Osteocyte (in vitro differentiated cells): ENCODE measurements at places on chromosomes 7 and 10.

DNA sequence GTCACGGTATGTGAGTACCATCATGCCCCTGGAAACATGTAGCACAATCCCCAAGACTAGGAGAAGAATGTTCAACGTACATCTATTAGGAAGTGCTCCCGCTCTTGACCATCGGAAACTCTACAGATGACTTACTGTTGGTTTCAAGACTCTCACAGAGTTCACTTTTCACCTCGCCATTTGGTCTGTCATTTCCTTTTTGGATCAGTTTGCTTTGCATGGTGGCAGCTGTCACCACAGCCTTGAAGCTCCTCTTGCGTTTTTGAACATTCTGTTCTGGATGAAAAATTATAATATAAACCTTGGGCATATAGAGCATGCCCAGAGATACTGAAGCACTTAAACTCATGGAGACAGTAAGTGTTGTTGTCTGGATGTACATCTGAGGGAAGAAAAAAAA, 806.8 kb downstream of the GRM8 start:
- no peak for DNase-seq

DNA sequence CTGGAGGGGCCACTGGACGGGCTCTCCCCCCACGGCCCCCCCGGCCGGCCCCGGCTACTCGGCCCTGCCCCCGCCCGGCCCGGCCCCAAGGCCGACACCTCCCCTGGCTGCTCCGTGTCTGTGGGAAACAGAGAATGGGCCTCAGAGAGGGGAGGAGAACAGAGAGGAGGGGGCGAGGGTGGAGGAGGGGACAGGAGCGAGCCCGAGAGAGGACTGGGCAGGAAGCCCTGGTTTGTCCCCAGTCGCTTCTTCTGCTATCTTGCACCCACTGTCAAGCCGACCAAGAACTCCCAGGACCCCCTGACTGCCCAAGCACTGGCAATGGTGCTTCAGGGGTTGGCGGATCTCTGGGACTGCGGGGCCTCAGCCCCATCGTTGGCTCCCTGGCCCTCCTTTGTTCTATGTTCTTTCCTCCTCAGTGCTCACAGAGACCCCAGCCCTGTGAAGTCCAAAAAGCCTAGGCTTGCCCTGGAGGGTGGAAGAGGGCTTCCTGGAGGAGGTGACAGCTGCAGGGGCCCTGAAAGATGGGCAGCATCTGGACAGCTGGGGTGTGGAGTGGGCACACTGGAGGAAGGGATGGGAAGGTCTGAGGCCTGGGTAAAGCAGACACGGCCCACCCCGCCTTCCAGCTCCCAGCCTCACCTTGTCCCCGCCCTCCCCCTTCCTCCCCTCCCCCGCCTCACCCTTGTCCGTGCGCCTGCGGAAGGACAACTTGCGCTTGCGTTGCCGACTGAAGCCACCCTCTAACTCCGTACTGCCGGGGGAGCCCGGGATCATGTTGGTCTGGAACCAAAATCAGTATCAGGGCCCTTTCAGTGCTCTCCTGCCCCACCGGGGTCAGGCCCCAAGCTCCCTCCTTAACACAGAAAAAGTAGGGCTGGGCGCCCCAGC, 30.1 kb downstream of the KCNH2 start:
- DNase-seq = no peak

DNA sequence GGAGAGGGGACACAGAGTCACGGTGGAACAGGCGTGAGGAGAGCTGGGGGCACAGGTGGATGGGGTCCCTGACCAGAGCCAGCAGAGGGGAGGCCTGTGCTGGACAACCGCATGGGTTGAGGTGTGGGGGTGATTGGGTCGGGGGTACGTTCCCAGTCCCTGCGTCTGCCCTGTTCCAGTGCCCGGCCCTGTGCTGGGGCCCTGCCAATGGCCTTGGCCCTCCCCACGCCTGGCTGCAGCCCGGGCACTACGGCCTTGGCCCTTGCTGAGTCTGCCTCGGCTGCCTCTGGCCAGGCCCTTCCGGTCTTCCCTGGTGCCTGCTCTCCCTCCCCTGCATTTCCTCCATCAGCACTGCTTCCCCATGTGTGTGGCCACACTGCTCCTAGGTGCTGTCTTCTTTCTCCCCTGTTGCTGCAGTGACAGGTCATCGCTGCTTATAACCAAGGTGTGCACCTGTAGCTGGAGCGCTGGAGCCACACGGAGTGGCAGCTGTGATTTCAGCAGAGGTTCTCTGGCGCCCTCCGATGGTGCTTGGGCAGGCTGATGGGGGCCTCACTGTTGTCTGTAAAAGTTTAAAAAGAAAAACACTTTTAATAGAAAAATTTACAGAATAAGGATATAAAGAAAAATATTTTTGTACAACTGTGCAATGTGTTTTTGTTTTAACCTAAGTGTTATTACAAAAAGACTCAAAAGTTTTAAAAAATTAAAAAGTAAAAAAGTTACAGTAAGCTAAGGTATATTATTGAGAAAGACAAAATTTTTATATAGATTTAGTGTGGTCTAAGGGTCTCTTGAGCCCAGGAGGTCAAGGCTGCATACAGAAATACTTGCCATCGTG, 45.2 kb upstream of the BHLHA15 start:
- DNase-seq = no peak

DNA sequence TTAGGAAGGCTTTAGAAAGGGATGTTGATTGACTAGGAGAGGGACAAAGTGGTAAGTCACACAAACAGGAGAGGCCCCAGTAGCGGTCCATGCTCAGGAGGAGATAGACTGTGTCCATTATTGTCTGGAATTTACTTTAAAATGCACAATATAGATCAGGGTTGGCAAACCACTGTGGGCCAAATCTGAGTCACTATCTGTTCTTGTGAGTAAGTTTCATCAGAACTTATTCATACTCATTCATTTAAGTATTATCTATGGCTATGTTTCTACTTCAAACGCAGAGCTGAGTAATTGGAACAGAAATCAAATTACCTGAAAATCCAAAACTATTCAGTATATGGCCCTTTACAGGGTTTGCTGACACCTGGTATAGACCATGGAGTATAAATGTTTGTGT, 166.5 kb downstream of the COL28A1 start:
- DNase-seq = no peak

DNA sequence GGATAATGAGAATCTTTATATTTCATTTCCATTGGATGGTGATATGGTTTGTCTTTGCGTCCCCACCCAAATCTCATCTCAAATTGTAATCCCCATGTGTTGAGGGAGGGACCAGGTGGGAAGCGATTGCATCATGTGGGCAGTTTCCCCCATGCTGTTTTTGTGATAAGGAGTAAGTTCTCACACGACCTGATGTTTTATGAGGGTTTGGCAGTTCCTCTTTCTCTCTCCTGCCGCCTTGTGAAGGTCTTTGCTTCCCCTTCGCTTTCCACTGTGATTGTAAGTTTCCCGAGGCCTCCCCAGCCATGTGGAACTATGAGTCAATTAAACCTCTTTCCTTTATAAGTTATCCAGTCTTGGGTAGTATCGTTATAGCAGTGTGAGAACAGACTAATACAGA, 59.4 kb downstream of the MTPN start:
- no peak for DNase-seq

DNA sequence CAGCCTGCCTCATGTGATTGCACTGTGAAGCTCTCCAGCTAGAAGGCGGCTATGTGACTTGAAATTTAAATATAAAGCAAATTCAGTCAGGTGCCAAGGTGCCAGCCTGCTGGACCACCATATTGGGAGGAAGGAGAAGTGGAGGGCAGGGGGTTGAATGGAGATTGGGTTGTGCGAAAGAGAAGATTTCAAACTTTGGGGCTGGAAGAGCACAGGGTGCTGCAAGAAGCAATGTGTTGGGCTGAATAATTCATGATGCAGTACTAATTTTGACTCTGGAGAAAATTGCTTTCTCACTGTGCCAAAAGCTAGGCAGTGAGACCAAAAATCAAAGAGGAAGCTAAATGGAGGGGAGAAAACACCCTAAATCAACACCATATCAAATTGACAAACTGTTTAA, 335.3 kb downstream of the NRG3 start:
- DNase-seq = no peak

GRCh38 chr7:14233076-14233867, 243.8 kb upstream of the ETV1 start:
- DNase-seq = no peak

DNA sequence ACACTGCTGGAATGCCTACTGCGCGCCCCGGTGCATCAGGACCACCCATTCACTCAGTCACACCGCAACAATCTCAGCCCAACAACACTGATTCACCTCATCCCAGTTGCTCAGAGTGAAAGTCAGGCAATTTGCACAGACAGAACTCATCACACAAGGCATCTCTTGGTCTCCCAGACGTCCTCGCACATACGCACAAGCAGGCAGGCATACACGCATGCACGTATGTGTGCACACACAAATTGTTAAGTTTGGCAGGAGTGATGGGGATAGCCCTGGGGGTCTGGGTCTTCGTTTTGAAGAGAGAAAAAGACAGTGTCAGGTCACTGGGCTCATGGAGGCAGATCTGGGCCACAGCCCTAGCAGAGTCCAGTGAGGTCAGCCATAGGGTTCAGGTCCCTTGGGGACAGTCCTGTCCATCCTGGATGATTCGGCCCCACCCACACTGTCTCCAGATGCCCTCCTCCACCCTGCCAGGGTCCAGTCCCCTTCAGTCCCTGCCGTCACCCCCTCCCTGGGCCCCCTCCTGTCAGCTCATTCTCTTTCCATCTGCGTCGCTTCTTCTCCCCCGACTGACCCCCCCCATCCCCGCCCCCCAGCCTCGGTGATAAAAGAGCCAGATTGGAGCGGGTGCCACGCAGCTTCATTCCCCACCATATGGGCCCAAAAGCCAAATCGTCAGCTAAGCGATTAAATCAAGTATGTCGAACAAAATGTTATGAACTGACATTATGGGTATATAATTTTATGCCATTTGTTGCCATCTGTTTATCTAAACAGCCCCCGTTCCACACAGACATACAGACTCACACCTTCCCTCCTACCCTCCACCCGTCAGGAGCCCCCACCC, 48.5 kb upstream of the SLF2 start:
- DNase-seq = no peak

GRCh38 chr7:6032167-6032566, 991 bp downstream of the ANKRD61 start:
- DNase-seq = no peak

DNA sequence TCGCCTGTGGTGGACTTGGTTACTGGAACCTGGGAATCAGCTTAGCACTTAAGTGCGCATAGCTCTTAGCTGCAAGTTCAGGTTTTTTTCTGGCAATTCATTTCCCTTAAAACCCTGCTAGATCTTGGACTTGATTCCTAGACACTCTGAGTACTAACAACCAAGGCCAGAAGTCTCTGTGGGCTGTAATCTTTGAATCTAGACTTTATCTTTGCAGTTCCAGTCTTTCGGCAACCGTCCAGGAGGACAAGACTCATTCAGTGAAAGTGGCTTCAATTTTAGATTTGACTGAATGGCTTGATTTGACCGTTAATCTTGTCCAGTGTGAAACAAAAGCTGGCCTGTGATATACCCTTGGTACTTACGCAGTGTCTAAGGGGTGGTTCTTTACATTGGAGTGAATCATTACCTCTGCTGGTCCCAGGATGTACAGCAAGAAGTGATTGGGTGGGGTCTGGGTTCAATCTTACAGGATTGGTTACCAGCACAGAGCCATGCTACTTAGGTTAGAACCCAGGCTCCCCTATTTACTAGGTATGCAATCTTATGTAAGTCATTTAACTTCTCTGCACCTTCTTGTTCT, 16.4 kb downstream of the PTTG1IP2 start:
- no peak for DNase-seq

GRCh38 chr7:91683823-91684222, 196.7 kb downstream of the MTERF1 start:
- DNase-seq = no peak

DNA sequence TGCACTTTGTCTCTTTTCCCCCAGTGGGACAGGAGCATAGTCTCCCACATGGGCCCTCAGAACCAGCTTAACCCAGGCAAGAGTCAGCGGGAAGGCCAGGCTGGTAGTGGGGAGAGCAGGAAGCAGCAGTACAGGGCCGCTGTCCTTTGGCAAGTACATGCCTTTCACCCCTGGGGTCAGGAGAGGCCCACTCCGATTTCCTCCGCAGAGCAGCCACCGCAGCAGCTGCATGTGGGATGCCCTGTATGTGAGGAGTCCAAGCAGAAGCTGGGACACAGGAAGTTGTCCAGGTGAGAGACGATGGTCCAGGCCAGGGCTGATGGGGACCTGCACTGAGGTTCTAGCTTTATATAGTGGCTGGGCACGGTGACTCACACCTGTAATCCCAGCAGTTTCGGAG, 36.7 kb upstream of the GALNTL5 start:
- DNase-seq = peak; percentile 73

- no peak for DNase-seq
Observed at GRCh38 chr7:155945670-155946325, 133.5 kb upstream of the SHH start.

DNA sequence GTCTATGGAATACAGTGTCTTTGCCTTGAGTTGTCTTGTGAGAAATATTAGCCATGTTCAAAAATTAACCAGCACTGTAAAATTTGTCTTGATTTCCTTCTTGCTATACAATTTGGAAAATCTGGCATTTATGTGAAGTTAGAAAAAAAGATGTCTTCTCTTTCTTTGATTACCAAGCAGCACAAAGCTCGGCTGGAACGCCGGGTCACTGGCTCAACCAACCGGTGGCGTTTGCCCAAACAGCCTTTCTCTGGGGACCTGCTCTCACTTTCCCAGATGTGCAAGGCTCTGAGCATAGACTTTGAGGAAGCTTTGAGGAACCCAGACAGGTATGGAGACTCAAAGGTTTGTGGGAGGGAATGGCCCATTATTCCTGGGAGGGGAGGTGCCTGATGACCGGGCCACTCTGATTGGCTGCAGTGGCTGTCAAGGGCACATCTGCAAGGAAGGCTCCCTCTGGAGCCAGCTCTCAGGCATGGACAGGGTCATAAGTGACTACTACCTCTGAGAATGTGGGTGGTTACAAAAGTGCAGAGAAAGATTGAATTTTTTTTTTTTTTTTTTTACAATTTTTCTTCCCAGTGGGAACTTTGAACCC, 5.6 kb downstream of the BTBD16 start:
- DNase-seq = no peak

DNA sequence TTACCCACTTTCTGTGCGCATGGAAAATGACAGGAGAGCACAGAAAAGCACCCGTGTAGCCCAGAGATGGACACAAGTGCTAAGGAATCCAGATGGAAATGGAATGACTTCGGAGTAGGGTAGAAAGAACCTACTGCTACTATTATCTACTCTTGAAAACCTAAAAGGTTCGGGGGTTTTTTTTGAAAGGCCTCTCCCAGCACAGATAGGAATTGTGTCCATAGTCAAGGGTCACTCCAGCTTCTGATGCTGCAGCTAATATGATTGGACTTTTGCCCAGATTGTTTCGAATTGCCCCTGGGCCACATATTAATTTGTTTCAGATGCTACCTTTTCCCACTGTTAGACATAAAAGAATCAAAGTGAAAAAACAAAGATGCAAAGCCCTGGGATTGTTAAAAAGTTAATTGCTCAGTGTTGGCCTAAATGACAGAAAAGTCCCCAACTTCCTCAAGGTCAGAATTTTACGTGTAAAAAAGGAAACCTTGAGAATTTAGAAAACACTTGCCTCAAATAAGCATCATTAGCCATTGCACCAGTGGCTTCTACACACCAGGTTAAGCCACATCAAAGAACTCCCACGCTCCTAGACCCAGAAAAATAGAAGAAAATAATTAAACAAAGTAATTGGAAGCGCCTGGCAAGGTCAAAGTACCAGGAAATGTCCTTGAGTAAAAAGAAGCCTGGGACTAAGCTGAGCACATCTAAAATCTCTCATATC, 40.8 kb upstream of the INSIG1 start:
- no peak for DNase-seq
